GM04503 (cell line): ENCODE measurements at places on chromosomes 3 and 15.
A peak's percentile ranks its signal among the peaks of the same experiment; 100 is the strongest.

DNA sequence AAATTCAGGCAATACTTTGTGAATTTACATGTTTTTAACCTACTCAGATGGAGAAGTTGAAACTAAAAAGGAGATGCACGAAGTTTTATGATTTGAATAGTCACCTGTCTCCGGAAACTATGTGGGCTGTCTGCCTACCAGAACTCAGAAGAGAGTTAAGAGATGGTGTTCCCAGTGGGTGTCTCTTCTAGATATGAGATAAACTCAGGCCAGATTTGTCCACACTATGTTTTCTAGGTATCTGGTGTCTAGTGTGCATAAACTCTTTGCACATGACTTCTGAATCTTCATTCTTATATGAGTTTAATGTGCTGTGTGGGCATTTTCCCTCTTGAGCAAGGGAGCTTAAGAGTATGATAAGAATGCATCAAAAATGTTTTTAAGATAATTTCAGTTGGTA is 222.8 kb downstream of the FOXP1 start:
- DNase-seq, result no peak

GRCh38 chr3:38141952-38142273 is 3.5 kb downstream of the MYD88 start:
- no peak for DNase-seq

DNA sequence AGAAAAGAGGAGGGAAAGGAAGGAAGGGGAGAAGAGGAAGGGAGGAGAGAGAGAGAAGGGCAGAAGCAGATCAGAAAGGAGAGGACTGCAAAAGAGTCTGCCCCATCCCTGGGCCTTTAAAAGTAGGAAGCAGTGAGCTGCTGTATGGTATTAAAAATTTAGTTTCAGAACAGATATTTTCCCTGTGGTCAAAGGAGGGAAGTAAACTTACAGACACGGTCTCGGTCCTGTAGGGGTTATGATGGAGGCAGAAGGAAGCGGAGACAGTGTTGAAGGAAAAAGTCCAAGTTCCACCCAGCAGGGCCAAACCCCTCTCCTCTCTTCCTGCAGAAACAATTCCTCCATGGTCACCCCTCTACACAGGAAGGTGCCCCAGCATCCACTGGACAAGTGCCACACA is 122.0 kb upstream of the PROK2 start:
- DNase-seq, result no peak

GRCh38 chr3:15449489-15450224 is 22.3 kb downstream of the EAF1 start:
- DNase-seq, result no peak

DNA sequence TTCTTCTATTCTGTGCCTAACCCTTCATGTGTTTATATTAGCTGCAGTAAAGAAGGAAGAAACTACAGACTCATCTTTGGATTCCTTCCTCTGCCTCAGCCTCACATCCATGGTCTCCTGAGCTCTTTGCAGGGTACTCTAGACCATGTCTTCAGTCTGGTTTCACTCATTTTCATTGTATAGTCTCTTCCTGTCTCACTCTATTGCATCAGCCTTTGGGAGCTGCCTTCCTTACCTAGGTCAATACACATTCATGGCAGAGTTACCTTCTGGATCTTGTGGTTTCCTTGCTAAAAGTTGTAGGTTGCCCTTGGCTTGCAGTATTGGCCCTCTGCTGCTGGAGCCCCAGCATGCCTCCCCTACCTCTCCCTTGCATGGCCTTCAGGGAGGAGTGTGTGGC is 31.5 kb upstream of the SCAANT1 start:
- DNase-seq, result no peak

- DNase-seq, result no peak
Observed at GRCh38 chr3:30620402-30621360, 14.3 kb downstream of the TGFBR2 start.

- no peak for DNase-seq
Observed at GRCh38 chr3:186540835-186541226, 3.3 kb downstream of the CRYGS start.

DNA sequence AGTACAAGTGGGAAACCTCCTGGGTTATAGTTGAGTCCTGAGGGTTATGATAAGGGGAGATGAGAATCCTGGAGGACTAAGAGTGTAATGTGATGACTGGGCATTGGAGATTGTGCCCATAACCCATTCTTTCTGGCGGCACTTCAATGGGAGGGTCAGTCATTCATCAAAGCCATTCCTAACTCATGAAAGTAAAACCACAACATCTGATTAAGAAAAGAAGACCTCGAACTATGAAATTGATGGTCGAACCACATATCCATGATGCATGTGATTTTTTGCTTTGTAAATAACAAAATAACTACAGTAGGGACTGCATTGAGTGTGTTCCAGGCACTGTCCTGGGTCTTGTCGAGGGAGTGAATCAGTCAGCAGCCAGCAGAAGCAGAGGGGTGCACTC is 215.1 kb downstream of the SHQ1 start:
- DNase-seq, result peak; percentile 13

GRCh38 chr3:133956353-133956752 is 60.7 kb upstream of the RAB6B start:
- no peak for DNase-seq

GRCh38 chr15:31869686-31870307 is 160.5 kb upstream of the CHRNA7 start:
- DNase-seq, result no peak

DNA sequence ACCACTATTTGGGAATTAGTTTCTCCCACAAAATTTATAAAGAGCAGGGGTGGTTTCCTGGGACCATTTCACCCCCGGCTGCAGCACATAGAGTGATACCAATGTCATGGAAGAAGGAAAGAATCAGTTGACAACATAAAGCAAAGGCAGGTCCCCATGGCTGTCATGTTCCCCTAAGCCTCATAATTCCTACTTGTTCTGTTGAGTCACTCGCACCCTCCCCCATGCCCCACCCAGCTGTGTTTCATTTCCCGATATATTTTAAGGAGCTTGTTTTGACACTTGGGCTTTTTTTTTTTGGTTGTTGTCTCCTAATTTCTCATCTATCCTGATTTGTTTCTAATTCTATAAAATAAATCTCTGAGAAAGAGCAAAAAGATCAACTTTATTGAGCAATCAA is 24.9 kb downstream of the ERC2 start:
- DNase-seq, result no peak

- no peak for DNase-seq
Observed at GRCh38 chr3:143653935-143654334, 194.3 kb downstream of the SLC9A9 start.

DNA sequence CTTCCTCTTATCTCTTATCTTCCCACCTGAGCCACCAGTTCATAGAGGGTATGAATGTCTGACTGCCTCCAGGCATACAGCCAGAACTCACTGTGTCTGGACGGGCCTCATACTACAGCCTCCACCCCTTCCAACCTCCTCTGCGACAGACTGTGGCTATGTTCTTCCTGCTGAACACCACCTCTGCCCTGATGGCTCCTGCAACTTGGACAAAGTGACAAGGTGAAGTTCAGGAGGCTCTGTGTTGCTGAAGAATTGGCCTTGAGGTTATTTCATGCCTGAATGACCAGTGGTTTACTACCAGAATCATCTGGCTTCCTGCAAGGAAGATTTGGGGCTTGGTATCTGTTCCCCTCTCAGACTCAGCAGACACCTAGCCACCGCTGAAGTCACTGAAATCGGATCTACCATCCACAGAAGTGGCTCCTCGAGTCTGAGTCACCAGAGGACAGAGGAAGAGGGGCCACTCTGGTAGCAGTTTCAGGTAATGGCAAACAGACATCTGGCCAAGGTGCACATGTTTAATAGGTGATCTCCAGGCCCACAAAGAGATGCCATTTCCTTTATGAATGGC is 14.2 kb upstream of the ULK3 start:
- DNase-seq, result no peak

GRCh38 chr3:27990324-27990723 is 251.1 kb upstream of the CMC1 start:
- no peak for DNase-seq

- no peak for DNase-seq
Observed at GRCh38 chr3:82978368-82978767, 1216.9 kb upstream of the GBE1 start.

GRCh38 chr3:150261958-150262357 is 146.1 kb upstream of the TSC22D2 start:
- DNase-seq, result no peak

GRCh38 chr15:32718821-32719716 is 1.3 kb downstream of the GREM1 start:
- DNase-seq, result no peak

GRCh38 chr15:65386886-65387285 is 9.1 kb upstream of the IGDCC3 start:
- DNase-seq, result no peak

- DNase-seq, result no peak
Observed at GRCh38 chr3:171230865-171231264, 204.3 kb upstream of the SLC2A2 start.

DNA sequence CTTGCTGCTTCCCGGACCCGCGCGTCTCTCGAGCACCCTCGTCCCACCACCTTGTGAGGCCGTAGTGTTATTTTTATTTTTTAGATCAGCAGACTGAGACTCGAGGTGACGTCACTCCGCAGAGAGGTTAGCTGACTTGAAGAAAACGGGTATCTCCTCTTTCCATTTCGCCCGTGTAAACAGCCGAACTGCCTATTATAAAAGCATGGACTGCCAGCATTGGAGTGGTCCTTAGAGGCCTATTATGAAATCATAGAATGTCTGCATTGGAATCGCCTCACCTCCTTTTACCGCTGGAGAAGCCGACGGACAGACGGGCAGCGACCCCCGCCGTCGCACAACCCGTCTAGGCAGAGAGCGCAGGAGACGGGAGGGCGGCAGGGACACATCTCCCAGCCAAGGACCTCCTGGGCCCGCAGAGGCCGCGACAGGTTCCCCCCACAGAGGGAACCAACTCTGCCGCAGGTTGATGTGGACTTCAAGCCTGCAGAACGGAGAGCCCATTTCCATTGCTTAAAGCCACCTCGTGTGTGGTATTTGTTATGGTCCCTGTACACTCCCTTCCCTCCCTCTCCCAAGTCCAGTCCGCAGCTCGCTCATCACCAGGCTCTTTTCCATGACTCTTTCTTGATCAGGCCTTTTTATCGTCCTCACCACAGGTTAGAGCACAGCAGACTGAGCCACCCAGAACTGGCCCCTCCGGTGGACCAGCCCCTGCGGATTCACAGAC is 540 bp upstream of the PPP1R2 start:
- no peak for DNase-seq

DNA sequence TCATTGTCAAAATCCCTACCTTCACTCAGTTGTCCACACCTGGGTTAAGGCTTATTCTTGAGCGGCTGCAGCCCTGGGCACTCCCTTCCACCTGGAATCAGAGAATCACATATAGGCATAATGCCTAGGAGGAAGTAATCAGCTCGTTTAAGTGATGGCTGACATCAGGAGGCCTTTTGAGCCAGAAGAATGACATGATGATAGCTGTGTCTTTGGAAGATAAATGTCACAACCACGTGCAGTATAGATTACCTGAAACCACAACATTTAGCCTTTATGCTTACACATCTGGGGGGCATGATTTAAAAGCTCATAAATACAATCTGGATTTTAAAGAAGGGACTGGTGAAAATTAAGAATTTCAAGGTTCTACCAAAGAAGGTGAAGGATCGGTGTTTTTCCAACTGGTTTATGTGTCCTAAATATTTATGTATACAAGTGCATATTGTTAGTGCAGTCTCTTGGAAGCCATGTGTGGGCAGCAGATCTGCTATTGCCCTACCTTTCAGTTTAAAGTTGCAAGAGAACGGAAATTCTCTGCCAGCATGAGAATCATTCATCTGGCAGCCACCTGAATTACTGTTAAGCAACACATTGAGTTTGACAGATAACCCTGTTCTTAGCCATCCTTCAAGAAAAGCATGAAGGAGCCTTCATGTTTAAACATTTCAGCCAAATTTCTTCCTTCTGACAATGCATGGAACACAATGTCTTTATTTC is 163.4 kb upstream of the NR2E3 start:
- no peak for DNase-seq

GRCh38 chr3:104764496-104764895 is 602.2 kb upstream of the ALCAM start:
- DNase-seq, result no peak

- DNase-seq, result no peak
Observed at GRCh38 chr3:3170998-3171397, 8.5 kb downstream of the CRBN start.

DNA sequence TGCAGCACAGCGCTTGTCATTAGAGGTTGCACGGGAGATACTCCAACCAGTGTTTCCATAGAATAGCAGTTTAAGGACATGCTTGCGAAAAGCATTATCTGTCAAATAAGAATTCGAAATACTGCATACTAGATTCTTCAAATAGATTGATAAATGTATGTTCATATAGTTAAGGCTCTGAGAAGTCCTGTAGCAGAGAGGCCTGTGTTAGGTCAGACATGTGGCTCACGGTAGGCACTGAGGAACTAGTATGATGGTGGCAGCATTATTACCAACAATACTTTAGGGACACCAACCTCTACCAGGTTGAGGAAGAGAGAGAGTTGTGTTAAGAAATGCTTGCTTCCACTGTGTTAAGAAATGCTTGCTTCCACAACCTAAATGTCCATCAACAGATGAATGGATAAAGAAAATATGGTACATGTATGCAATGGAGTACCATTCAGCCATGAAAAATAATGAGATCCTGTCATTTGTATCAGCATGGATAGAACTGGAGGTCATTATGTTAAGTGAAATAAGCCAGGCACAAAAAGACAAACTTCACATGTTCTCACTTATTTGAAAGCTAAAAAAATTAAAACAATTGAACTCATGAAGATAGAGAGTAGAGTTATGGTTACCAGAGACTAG is 14.9 kb downstream of the MTMR14 start:
- DNase-seq, result no peak

DNA sequence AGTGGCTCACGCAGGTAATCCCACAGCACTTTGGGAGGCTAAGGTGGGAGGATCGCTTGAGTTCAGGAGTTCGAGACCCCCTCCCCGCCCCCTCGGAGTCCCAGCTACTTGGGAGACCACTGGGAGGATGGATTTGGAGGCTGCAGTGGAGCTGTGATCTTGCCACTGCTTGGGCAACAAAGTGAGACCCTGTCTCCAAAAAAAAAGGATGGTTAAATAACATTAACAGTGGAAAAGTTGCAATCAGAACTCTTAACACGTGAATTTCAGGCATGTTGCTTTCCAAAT is 1.4 kb upstream of the TMEM87A start:
- no peak for DNase-seq

GRCh38 chr3:79729096-79729495 is 38.7 kb downstream of the ROBO1 start:
- no peak for DNase-seq

DNA sequence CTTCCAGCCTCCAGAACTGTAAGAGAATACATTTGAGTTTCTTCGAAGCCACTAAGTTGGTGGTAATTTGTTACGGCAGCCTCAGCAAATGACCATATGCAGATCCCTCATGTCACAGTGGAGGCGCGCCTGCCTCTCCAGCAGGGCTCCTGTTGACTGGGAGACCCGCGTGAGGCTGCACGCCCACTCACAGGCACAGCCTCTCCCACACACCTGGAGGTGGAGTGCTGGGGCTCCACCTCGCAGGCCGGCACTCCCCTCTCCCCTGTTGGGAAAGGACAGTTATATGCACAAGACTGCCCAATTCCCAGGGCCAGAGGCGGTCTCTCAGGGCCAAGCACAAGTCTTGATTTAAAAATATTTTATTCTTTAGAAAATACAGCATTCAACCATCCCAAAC is 2.8 kb upstream of the TLR9 start:
- DNase-seq, result no peak
